ENCODE measurements at places on chromosomes 6 and 20. TPM values are rescaled to one million over a fixed set of nuclear protein-coding genes. Genes with fewer than 3 reads are reported as not detected.

The SLC35D3 gene
- not detected for polyA plus RNA-seq

The PIM1 gene
- 40.2 TPM for polyA plus RNA-seq

The SLC35F1 gene
- polyA plus RNA-seq = 0.66 TPM

The ANGPT4 gene
- not detected for polyA plus RNA-seq

The GABBR1 gene
- 4.2 TPM for polyA plus RNA-seq

The TFAP2C gene
- not detected for polyA plus RNA-seq

The KIAA0408 gene
- 0.46 TPM for polyA plus RNA-seq

The SAMD3 gene
- polyA plus RNA-seq = 3.7 TPM

The ADAM33 gene
- polyA plus RNA-seq = 12.3 TPM

The GFOD1 gene
- 6.5 TPM for polyA plus RNA-seq

The GRM1 gene
- 0.03 TPM for polyA plus RNA-seq

The DLK2 gene
- polyA plus RNA-seq = 0.64 TPM

The EYA2 gene
- polyA plus RNA-seq = 6.1 TPM

The OPRM1 gene
- 0.19 TPM for polyA plus RNA-seq

The HLA-DQB2 gene
- polyA plus RNA-seq = 0.87 TPM

The PGK2 gene
- not detected for polyA plus RNA-seq

The ZNF334 gene
- 2.4 TPM for polyA plus RNA-seq

The SEL1L2 gene
- 0.16 TPM for polyA plus RNA-seq

The CYP24A1 gene
- polyA plus RNA-seq = 0.26 TPM

The NANP gene
- polyA plus RNA-seq = 2.7 TPM

The WFDC5 gene
- not detected for polyA plus RNA-seq

The HELZ2 gene
- 1.2 TPM for polyA plus RNA-seq

The ZBP1 gene
- 5.3 TPM for polyA plus RNA-seq

The BAK1 gene
- polyA plus RNA-seq = 76.3 TPM

The MYT1 gene
- not detected for polyA plus RNA-seq

The DNAH8 gene
- polyA plus RNA-seq = 0.22 TPM

The FOXQ1 gene
- polyA plus RNA-seq = 0.34 TPM
